ENCODE measurements at places on chromosomes 7 and 10.

DNA sequence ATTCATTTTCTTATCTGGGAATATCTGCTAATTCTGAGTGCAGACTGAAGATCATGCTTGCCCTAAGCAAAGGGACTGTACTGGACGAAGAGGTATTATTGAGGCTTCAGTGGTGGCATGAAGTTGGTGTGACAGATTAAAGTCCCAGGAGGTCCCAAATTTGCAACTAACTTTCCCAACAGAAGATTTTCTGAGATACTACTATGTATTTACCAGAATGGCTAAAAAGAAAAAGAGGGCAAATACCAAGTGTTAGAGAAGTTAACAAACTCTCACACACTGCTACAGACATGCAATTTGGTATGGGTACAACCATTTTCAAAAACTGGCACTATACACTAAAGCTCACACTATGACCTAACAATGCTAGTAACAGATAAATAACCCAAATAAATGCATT lies 28.3 kb downstream of the IDE start:
- no peak for DNase-seq

DNA sequence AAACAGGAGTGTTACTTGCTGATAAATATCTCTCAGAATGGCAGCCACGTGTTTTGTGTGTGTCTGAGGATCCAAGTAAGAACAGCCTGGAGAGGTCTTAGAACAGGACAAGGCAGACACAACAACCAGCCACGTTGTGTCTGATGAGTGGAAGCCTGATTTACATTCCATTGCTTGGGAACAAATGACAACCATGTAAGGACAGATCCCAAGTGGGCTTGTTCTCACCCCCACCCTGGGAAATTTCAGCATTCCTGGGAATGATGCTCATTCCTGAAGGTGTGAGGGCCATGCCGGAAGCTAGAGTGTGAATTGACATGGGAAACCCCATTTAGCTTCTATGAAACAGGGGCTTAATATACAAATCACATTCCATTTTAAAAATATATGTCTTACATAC lies 35.9 kb downstream of the IL6 start:
- no peak for DNase-seq

DNA sequence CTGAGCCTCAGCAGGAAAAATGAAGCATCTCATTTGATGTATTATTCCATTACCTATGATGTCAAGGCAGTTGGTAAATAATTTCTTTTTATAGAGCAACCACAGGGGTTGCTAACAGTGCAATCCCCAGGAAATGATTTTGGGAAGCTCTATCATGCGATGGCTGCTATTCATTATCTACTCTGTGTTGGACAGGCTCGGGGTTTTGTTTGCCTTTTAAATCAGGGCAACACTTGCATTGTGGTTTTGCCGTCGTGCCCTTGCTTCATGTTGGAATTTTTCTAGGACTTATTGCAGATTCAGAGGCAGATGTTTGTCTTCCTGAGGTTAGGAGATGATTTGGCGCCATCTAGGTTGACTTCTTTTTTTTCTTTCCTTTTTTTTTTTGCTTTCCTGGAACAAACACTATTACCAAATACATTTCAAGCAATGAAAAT lies 128.4 kb downstream of the BICC1 start:
- DNase-seq, result no peak

DNA sequence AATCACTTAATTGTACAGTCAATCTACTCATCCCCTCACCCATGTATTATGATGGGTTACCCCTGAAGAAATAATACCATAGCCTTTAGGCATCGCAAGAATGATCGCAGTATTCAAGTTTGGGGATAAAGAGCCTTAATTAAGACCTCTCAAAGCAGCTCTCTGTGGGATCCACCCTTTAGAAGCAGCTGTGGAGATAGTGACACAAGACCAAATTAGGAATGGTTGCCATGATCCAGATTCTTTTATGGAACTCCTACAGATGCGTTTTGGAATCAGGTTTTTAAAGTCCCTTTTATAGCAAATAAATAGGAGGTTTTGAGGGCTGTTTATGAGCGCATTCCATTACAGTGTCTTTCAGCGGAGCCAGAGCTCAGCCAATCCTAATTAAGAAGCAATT lies 12.2 kb downstream of the TES start:
- DNase-seq, result no peak

DNA sequence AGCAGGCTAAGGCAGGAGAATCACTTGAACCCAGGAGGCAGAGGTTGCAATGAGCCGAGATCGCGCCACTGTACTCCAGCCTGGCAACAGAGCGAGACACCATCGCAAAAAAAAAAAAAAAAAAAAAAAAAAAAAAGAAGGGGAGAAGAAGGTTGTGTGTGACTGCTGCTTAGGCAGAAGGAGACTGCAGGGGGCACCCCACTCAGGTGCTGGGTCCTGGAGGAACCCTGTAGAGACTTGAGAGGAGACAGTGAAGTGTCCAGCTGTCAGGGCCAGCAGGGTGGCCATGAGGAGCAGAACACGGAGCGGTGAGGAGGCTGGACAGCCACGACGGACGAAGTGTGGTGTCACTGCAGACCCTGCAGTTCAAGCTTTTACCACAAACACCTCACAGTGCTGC lies 99.0 kb upstream of the NMT2 start:
- DNase-seq, result no peak

DNA sequence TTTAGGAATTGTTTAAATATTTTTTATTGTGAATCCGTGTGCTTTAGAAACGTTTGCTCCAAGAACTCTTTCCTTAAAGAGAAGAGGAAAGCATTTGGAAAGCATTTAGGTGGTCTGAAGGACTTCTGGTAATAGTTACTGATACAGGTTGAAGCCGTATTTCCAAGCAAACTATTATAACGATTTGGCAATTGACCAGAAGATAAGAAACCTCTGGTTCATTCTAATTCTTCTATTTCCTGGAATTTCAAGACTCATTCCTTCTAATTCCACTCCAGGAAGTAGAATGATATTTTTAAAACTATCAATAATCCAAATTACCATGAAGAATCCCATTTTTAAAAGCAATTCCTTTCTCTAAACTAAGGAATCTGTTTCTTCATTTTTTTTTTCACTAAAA lies 158.9 kb upstream of the AGR3 start:
- DNase-seq, result no peak

DNA sequence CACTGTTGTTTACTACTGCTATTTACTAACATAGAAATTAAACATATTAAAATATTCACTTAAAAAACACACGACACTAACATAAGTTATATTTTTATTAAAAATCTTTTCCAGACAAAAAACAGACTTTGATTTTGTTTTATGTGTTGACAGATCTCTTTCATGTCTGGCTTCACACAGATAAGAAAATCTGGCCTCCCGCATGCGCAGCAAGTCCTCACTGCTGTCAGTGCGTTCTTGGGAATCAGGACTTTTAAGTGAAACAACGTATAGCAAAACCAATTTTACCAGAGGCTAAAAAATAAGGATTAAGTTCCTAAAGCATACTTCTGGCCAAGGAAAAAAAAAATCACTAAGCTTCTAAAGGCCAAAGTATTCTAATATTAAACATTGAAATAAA lies 1.2 kb upstream of the IDI1 start:
- DNase-seq, result no peak

DNA sequence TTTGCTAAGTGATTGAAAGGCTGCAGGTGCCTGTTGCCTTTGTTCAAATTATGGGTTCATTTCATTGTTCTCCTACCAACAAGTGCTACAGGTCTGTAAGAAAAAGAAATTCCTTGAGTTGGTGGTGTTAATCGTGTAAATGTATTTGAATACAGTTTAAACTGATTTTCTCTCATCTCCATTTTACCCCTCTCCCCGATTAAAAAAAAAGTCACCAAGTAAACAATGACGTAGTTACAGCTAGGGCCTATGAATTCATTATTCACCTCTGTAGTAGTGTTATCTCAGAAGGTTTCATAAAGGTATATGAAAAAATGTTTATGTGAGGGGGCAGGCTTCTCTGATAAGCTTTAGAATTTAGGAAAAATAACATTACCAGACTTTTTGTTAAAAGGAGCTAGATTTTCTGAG lies 1.1 kb downstream of the REEP3 start:
- DNase-seq, result no peak

DNA sequence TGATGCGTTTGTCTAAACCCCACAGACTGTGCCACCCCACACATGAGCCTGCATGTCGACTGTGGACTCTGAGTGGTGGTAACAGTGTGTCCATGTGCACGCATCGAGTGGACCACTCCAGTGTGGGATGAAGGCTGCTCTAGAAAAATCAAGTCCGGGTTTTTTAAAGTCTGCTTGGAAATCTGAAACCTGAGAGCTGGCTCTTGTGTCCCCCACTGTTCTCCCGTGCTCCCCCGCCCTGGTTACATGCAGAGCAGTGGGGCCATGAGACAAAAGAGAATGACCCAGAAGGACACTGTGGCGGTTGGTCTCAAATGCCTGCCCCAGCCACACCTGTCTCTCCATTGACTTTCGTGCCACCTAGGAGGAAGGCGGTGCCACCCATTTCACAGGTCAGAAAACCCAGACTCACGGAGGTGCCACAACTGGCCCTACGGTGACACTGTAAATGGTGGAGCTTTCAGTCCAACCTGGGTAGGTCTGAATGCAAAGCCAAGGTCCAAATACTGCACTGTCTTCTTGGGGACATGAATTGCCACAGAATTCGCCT lies 27.3 kb upstream of the PWWP2B start:
- no peak for DNase-seq

- no peak for DNase-seq
These were observed 12.8 kb downstream of the RHEB start for GRCh38 chr7:151506901-151507382.

DNA sequence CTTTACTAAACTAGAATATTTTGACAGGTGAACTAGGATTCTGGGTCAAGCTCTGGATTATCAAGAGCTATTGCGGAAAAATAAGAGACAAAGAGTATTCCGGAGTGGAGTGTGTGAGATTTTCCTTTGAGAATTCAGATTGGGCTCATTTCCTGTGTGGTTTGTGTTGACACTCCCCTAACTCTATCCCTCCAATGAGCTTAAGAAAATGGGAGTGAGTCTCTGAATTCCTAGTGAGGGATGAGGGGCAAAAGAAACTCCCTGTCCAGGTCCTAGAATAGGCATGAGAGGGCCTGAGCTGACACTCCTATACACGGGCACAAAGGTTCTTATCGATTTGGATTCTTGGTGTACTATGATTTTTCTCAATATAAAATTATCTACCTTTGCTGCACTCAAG lies 10.2 kb downstream of the KLF14 start:
- no peak for DNase-seq

- DNase-seq, result no peak
These were observed 122.0 kb upstream of the TCERG1L start for GRCh38 chr10:131433568-131433967.

GRCh38 chr10:1123972-1124371 lies 67.8 kb downstream of the WDR37 start:
- DNase-seq, result no peak

DNA sequence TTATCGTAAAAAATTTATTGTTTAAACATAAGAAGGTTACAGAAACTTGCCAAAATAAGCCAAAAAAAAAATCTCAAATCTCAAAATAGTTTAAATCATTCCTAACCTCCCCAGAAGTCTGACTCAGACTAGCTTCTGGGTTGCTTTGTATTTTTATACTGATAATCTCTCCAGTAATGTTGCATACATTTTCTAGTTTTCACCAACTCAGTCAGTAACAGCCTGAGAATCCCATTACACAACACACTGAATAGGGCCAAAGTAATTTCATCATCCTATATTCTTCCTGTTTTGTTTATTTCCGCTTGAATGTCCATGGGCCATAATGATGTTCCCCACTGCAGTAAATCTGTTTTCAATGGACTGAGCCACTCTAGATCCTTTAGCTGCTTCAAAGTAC lies 478.5 kb downstream of the GPAM start:
- no peak for DNase-seq

DNA sequence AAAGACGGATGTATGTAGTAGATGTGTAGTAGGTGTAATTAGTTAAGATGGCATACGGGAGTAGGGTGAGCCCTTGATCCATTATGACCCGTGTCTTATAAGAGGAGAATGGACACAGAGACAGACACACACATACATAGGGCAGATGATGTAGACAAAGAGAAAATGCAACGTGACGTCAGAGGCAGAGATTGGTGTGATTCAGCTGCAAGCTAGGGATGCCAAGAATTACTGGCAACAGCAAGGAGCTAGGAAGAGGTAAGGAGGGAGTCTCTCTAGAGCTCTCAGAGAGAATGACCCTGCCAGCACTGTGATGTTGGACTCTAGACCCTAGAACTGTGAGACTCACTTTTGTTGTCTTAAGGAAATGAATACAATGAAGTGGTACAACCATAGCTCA lies 247.0 kb upstream of the HABP2 start:
- DNase-seq, result no peak

DNA sequence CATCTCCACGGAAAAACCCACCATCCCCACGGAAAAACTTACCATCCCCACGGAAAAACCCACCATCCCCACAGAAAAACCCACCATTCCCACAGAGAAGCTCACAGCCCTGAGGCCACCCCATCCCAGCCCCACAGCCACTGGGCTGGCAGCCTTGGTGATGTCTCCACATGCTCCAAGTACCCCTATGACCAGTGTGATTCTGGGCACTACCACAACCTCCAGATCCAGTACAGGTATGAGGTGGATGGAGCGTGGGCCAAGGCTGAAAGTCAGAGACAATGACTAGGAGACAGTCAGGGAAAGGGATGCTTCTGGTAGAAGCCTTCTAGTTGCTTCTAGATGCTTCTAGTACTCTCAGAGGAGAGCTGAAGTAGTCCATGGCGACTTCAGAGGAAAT lies 19.6 kb downstream of the ZAN start:
- no peak for DNase-seq

DNA sequence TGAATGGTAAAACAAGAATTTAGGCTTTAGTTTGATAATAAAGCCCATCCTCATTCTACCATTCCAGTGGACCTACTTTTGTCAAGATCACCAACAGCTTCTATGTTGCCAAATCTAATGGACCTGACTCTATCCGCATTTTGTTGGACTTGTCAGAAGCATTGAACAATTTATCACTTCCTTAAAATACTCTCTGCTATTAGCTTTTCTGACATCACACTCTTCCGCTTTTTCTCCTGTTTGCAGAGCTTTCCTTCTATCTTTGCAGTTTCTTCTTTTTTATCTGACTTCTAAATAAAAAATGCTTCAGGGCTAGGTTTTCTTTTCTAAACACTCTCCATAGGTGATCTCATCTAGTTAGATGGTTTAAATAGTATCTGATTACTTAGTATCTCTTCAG lies 42.7 kb upstream of the SMIM30 start:
- no peak for DNase-seq

DNA sequence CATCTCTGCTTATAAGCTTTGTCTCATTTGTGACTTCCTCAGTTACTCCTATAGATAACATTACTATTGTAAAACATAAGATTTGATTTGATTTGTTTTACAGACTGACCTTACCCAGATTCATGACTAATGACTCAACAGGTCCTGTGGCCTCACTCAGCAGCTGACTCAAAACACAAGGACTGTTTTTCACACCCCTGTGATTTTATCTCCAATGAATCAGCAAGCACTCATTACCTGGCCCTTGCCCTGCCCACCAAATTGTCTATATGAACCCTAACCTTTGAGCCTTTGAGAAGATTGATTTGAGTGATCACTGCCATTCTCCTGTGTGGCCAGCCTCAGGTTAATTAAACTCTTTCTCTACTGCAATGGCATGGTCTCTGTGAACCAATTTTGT lies 1064.6 kb upstream of the LRRTM3 start:
- no peak for DNase-seq

All from NCI-H2107 (cell line).